NCI-H2081 treated with DMSO at 0.1 percent for 48 hours (cell line): ENCODE measurements at places on chromosomes 3 and 15.

DNA sequence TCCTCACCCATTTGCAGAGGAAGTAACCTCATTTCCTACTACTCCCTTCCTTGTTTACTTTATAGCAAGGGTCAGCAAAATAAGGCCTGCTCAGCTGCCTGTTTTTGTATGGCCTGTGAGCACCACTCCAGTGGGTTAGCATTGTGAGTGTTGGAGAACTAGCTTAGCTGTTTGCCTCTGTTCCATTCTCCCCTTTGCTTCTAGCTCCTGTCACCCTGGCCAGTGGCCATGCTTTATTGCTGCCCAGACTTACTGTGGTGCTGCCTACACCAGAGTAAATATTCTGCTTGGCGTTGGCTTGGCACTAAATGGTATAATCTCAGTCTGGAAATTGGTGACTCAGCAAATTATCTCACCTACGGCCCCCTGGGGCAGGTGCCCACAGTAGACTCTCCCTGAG, 8.8 kb downstream of the PDCD6IP start:
- no peak for DNase-seq

DNA sequence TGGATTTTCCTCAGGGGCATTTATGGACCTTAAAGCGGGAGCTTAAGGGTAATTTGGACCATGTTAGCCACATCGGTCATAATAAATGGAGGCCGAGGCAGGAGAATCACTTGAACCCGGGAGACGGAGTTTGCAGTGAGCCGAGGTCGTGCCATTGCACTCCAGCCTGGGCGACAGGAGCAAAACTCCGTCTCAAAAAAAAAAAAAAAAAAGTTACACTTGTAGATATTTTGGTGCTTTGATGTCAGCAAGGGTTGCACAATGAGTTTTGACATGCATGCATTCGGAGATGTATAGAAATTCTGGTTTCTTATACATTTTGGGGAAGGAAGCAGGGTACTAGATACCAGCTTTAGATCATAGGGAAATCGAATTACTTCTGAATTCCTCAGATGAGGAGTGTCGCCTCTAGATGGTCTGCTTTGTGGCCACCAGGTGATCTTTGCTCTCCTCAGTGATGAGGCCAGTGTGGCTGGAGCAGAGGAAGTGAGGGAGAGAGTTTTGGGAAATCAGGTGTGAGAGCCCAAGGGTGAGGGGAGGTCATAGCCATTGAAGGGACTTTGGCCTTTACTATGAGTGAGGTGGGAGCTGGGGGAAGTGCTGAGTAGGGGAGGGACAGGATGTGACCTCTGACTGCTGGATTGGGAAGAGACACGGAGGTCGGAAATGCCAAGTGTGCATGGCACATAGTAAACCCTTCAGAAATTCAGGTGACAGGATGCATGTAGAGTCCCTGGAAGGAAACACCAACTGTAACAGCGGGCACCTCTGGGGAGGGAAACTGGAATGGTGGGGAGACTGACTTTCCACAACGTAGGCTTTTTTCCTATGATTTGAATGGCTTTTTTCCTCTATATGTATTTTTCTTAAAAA, 8.4 kb upstream of the RBSN start:
- DNase-seq = no peak

DNA sequence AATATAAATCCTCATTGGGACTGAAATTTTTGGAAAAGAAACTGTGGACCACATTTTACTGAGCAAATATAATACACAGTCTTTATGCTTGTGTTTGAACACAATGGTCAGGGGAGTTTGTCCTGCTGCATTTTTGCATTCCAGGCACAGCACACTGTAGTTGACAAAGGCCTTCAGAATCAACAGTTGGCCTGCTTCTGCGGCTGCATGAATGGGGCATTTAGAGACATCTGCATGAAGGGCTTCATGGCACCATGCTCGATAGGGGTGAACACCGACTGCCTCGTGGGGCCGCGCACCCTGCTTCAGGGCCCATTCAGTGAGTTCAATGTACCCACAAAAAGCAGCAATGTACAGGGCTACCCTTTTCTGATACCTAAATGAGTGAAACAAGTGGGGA, 15.4 kb upstream of the COMMD2 start:
- DNase-seq = no peak

DNA sequence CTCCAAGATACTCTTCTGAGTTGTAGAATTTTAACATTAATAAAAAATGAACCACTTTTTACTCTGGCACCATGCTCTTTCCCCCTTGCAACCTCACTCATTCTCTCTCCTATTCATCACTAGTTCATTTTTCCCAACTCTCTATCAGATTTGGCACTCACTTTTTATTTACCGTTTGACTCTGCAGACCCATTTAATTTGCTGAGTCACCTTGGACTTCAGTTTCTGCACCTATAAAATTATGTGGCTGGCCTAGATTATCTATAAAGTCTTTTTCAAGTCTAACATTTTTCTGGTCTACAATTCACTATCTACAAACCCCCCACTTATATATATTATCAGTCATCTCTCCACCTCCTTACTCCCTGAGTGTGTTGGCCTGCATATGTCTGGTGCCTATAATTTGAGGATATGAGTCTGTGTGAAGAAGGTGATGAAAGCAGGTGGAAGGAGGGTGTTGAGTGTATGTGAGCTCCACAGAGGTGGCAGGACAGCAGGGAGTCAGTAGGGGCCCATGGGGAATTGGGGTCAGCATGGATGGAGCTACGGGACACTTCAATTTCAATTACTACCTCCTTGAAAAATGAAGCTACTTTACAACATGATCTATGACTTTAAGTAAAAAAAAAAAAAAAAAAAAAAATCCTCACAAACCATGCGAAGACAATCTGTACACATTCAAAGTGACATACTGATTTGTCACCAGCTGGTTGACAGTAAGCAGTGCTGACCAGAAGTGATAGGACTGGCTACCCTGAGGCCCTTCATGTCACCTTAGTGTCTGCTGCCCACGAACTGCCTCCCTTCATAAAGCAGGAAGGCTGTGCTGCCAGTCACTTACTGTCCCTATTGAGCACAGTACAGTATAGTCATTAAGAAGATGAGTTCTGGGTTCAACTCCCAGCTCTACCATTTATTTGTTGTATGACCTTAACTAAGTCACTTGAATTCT, 334.2 kb upstream of the IL12A start:
- DNase-seq = no peak

DNA sequence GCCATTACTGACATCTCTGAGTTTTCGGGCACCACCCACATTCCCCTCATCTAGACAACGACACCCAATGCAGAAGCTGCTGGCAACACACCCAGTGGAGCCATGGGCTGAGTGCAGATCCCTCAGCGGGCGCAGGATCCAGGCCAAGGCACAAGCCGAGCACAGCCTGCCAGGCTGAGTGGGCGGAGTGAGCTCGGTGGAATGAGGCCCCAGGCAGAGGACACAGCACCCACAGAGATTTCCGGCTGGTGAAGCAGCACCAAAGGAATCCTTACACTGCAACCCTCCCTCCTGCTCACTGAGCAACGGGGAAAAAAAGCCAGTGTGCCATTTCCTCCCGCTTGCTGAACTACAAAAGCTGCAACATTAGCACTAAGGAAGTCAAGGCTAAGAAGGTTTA, 34.3 kb downstream of the ZMAT3 start:
- DNase-seq = no peak

DNA sequence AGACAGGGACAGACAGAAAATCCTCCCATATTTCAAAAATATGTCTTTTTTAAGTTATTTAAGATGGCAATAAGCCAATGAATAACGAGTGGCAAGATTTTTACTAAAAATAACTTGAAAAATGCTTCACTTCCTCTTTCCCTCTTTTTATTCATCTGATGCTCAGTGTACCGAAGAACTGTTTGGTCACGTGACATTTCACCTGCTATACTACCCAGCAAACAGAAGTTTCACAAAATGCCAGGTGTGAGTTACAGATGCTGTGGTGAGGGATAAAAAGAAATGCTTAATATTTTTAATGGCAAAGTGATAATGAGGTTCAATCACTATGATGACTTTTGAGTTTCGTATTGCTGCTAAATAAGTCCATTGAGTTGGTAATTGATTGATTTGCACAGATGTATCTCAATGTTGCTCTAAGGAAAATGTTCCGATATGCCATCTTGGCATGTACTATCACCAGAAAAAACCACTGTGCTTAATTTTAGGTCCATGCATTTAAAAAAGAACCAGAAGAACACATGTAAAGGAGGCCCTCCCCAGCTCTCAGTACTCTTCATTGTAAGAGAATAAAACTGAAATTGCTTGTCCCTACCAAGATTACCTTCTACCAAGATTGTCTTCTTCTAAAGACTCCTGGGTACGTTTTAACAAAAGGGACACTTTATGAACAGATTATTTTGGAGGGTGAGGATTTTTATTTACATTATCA, 26.0 kb upstream of the SEC62 start:
- DNase-seq = no peak

DNA sequence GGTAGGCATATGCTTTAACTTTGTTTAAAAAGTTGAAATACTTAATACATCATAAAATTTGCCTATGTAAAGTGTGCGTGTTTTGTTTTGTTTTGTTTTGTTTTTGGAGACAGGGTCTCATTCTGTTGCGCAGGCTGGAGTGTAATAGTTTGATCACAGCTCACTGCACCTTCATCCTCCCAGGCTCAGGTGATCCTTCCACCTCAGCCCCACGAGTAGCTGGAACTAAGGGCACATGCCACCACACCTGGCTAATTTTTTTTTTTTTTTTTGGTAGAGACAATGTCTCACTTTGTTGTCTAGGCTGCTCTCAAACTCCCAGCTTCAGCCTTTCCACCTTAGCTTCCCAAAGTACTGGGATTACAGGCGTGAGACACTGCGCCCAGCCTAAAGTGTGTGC, 42.5 kb downstream of the RAB7A start:
- DNase-seq = no peak

DNA sequence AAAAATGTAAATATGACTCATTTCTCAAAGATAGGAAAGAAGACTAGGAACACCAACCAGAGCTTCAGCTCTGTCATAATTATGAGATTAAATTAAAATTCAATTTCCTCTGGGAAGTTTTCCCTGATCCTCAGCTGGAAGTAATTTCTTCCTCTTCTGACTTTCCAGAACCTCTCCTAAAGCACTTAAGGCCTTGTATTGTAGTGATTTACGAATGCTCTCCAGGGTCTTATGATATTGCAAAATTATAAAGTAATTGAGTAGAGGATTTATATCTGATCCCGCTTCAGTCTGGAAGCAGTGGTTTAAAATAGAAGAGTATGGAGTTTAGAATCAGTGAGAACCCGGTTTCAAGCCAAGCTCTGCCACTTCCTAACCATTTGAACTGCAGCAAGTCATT, 279.8 kb downstream of the ZPLD1 start:
- DNase-seq = no peak

- no peak for DNase-seq
These were observed 9.1 kb downstream of the TASOR start for GRCh38 chr3:56673781-56674457.

DNA sequence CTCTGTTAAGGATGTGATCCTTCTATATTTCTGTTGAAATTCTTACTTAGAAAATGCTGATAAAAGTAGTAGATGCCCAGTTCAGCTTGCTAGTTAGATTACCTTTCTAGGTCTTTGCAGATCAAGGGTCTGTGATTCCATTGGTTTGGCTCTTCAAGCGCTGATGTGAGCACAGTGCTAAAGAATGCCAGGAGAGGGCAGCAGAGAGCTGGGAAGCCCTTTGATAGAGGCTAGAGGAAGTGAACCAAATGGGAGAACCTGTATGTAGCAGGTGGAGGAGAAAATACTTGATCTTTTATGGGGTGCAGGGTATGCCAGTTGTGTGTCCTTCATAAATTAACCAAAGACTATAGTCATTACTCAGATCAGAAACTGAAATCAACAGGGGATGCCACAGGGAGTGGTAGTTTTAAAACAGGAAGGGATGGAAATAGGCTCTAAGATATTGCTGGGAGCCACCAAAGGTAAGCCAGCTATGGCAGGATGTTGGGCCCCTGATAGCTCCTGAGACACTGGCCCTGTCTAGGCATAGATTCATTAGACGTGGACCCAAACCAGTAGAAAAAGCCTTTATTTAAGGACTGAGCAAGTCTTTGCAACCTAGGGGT, 677.4 kb downstream of the SQOR start:
- peak; percentile 57 for DNase-seq

DNA sequence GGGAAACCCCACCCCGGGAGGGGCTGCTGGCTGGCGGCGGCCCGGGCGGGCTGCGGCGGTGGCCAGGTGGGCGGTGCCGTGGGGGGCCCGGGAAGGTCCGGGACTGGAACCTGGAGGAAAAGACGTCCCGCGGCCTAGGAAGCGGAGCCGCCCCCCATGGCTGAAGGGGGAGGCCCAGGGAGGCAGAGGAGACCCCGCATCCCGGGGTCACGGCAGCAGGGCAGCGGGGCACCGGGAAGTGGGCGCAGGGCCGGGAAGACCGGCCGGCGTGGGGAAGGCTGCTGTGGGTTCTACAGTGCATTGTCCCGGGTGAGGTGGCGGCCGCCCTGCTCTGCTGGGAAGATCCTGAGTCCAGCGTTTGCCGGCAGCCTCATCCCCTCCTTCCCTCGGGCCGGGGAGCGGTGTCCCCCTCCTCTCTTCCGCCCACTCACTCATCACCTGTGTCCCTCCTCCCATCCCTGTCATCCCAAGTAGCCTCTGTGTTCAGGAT, 525 bp upstream of the FSTL1 start:
- DNase-seq = no peak

DNA sequence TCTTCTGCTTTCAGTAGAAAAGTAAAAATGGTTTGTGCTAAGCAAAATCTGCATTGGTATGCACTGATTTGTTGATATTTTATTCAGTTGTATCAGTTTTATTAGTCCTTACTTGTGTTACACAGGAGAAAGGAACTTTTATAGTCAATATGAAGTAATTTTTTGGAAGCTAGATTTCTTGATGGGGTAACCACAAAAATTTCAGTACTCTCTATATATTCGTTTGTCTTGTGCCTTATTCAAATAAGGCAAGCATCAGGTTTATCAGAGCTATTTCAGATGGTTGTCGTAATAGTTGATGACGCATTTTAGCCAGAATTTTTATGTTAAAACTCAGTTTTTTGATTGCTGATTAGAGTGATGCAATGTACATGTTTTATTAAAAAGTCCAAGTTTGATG, 50.7 kb upstream of the NIPA1 start:
- no peak for DNase-seq

- no peak for DNase-seq
These were observed 66.0 kb downstream of the PDZRN3 start for GRCh38 chr3:73558727-73559075.

DNA sequence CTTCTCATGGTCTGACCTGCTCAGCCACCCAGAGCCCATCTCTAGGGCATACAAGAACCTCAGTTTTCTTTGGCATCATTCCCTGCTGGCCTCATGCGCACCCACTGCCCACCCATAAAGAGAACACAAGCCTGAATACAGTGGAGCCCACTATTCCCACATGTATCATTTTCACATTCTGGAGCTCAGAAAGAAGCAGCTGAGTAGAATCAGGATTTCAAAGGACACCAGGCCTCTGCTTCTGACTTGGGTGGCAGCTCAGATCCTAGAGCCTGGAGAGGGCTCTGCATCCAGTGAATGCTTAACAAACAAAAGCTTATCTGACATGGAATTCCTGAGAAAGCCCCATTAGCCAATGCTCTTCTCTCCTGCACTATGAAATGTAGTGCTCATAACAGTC, 34.7 kb downstream of the RBP2 start:
- no peak for DNase-seq

- DNase-seq = no peak
These were observed 410.6 kb upstream of the WNT5A start for GRCh38 chr3:55897573-55898224.
